ENCODE measurements at places on chromosomes 1 and 21. TPM values are rescaled to one million over a fixed set of nuclear protein-coding genes. Genes with fewer than 3 reads are reported as not detected.
A peak's percentile ranks its signal among the peaks of the same experiment; 100 is the strongest.

TPTE gene
- not detected for total RNA-seq

DNA sequence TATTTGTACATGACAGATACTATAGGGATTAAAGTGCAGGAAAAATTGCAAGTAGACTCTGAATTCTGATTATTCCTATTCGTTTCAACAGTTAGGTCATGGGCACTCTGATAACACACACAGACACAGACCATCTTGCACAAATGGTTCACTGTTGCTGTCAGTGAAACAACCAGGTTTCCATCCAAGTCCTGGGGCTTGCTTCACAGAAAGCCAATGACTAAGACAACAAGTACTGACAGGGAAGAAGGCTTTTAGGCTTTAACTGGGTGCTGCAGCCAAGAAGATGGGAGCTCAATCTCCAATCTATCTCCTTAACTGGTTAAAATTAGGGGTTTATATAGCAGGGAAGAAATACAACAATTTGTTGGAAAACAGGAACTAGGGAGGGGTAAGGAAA is 57.6 kb downstream of the RIMS3 start:
- no peak overlapping the region for H3K4me3 ChIP-seq
- no peak for DNase-seq
- peaks cover 5% of the 10 kb centered on the region for H3K27me3 ChIP-seq
- H3K27ac ChIP-seq, result no peak overlapping the region
- H3K36me3 ChIP-seq, result no peaks in the 10 kb centered on the region

VWA1 gene
- total RNA-seq, result 31.5 TPM

LCE1A gene
- not detected for total RNA-seq

DNA sequence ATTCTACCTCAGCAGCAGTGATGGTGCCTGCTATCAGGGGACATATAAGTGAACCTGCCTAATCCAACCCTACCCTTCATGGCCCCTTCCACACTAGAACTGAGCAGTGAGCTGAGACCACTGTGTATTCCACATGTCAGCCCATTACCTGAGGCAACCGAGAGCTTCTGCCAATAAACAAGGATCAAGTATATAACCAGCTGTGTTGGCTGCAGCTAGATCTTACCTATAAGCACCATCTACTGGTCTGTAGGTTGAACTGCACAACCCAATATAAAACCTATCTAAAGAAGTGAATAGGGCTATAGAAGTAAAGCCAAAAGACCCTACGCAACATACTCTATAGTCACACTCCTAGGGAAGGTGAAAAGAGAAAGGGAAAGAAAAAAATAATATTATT is 376.9 kb downstream of the HHIPL2 start:
- no peaks in the 10 kb centered on the region for H3K4me1 ChIP-seq
- no peak overlapping the region for H3K27ac ChIP-seq
- H3K4me3 ChIP-seq, result no peak overlapping the region
- no peaks in the 10 kb centered on the region for H3K36me3 ChIP-seq
- peak; percentile 66 for DNase-seq
- H3K27me3 ChIP-seq, result no peaks in the 10 kb centered on the region

DNA sequence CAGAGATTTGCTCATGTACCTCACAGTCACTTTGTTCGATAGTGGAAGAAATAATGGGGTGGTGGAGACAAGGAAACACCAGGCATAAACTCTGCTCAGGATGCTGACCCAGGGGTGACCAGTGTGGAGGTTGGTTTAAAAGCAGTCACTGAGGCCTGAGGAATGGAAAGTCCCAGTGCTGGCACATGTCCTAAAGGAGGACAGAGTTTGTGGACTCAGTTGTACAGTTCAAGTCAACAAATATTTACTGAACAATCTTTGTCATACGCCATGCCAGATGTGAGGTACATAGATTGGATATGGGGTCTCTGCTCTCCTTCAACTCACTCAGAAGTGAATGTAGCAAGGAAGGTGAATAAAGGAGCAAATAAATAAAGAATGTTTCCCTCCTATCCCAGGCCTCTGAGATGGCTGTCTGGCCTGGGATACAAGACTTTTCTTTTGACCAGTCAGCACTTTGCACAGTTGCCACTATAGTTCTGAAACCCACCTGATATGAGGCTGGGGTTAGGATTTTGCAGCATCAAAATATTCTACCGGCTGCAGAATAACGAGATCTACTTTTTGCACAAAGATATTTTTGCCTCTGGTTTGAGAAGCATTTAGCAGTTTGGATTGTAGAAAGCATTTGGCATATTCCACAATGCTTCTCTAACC is 7.9 kb upstream of the GFI1 start:
- no peak overlapping the region for H3K4me3 ChIP-seq
- DNase-seq, result no peak
- H3K27ac ChIP-seq, result no peak overlapping the region
- peaks cover 45% of the 10 kb centered on the region for H3K27me3 ChIP-seq

GRCh38 chr1:3069491-3070308 is 697 bp downstream of the PRDM16 start:
- H3K4me3 ChIP-seq, result peak overlapping the region; percentile 82
- peaks cover 49% of the 10 kb centered on the region for H3K4me1 ChIP-seq
- DNase-seq, result peak; percentile 88
- peaks cover 80% of the 10 kb centered on the region for H3K27me3 ChIP-seq
- H3K36me3 ChIP-seq, result no peaks in the 10 kb centered on the region

- H3K36me3 ChIP-seq, result no peaks in the 10 kb centered on the region
- no peaks in the 10 kb centered on the region for H3K4me1 ChIP-seq
These were observed 24.0 kb downstream of the ELAPOR1 start for GRCh38 chr1:109137958-109138357.

GRCh38 chr21:29164323-29164942 is 34.0 kb downstream of the MAP3K7CL start:
- no peak overlapping the region for H3K27ac ChIP-seq
- no peaks in the 10 kb centered on the region for H3K36me3 ChIP-seq
- no peaks in the 10 kb centered on the region for H3K27me3 ChIP-seq
- no peaks in the 10 kb centered on the region for H3K4me1 ChIP-seq
- H3K4me3 ChIP-seq, result no peak overlapping the region

B4GALT2 gene
- total RNA-seq, result 83.3 TPM

SPRR1B gene
- total RNA-seq, result not detected

- H3K4me3 ChIP-seq, result no peak overlapping the region
- H3K27ac ChIP-seq, result no peak overlapping the region
- H3K36me3 ChIP-seq, result peaks cover 4% of the 10 kb centered on the region
- DNase-seq, result peak; percentile 56
- H3K27me3 ChIP-seq, result no peaks in the 10 kb centered on the region
- H3K4me1 ChIP-seq, result peaks cover 24% of the 10 kb centered on the region
These were observed 36.7 kb downstream of the ERI3 start for GRCh38 chr1:44318097-44319088.

ST6GALNAC5 gene
- total RNA-seq, result 4.0 TPM

- H3K27ac ChIP-seq, result no peak overlapping the region
- H3K4me3 ChIP-seq, result no peak overlapping the region
- no peak for DNase-seq
- no peaks in the 10 kb centered on the region for H3K4me1 ChIP-seq
- no peaks in the 10 kb centered on the region for H3K27me3 ChIP-seq
These were observed 30.4 kb upstream of the TMEM61 start for GRCh38 chr1:54950006-54950368.

LCE1D gene
- total RNA-seq, result not detected

GRCh38 chr1:26686795-26687194 is 9.0 kb upstream of the ARID1A start:
- H3K27ac ChIP-seq, result no peak overlapping the region
- no peaks in the 10 kb centered on the region for H3K36me3 ChIP-seq
- no peak overlapping the region for H3K4me3 ChIP-seq
- DNase-seq, result peak; percentile 51
- no peaks in the 10 kb centered on the region for H3K27me3 ChIP-seq
- H3K4me1 ChIP-seq, result peaks cover 9% of the 10 kb centered on the region

- H3K4me1 ChIP-seq, result no peaks in the 10 kb centered on the region
- no peaks in the 10 kb centered on the region for H3K36me3 ChIP-seq
- no peak overlapping the region for H3K4me3 ChIP-seq
- DNase-seq, result no peak
- no peak overlapping the region for H3K27ac ChIP-seq
- H3K27me3 ChIP-seq, result no peaks in the 10 kb centered on the region
These were observed 273.2 kb downstream of the USP25 start for GRCh38 chr21:16002874-16003466.

RORC gene
- not detected for total RNA-seq

ANGPTL7 gene
- not detected for total RNA-seq

- no peak overlapping the region for H3K27ac ChIP-seq
- no peak overlapping the region for H3K4me3 ChIP-seq
- H3K36me3 ChIP-seq, result no peaks in the 10 kb centered on the region
- H3K27me3 ChIP-seq, result no peaks in the 10 kb centered on the region
- no peaks in the 10 kb centered on the region for H3K4me1 ChIP-seq
These were observed 286.2 kb upstream of the POU3F1 start for GRCh38 chr1:38332649-38333310.

DNA sequence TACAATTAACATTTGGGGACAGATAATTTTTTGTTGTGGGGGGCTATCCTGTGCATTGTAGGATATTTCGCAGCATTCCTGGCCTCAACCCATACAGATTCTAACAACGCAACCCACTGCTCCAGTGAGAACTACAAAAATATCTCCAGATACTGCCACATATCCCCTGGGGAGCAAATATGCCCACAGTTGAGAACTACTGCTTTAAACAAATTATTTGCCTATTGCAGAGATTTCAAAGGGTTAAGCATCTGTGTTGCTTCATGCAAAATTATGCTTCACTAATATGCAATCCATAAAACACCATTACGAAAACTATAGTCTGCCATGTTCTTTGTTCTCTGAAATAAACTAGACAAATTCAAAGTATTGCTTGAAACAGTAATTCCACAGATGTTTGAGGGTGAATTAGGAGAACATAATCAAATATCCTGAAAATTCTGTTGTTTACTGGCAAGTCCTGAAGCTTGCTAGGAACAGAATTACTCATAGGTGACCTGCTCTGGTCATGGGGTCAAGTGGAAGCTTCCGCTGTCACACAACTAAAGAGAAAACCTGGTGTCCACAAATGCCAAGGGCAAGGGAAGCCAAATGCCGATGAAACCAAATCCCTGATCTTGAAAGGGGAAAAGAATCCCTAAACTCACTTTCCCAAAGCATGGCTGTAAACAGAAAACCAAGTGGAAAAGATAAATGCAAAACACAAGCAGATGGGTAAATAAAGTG is 149.4 kb downstream of the RERE start:
- peak; percentile 52 for DNase-seq
- peak overlapping the region; percentile 71 for H3K27ac ChIP-seq
- no peaks in the 10 kb centered on the region for H3K27me3 ChIP-seq
- H3K4me1 ChIP-seq, result peaks cover 72% of the 10 kb centered on the region
- H3K36me3 ChIP-seq, result no peaks in the 10 kb centered on the region

DNA sequence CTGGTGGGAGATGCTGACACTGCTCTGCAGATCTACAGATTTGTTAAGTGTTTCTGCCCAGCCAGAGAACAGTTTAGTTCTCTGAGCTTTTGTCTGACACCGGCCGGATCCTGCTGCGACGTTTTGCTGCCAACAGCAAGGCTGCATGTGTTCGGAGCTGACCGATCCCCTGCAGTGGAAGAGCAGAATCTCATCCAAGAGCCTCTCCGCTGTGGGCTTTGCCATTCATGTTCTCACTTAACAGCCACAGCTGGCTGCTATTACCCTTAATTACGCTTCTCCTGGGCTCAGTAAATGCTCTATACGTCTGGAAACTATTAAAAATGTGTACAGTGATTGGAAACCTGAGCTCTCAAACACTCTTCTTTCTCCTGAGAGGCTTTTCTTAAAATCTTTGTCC is 105.3 kb downstream of the BCAR3 start:
- no peaks in the 10 kb centered on the region for H3K36me3 ChIP-seq
- no peak overlapping the region for H3K27ac ChIP-seq
- peaks cover 75% of the 10 kb centered on the region for H3K27me3 ChIP-seq
- no peak for DNase-seq

DNA sequence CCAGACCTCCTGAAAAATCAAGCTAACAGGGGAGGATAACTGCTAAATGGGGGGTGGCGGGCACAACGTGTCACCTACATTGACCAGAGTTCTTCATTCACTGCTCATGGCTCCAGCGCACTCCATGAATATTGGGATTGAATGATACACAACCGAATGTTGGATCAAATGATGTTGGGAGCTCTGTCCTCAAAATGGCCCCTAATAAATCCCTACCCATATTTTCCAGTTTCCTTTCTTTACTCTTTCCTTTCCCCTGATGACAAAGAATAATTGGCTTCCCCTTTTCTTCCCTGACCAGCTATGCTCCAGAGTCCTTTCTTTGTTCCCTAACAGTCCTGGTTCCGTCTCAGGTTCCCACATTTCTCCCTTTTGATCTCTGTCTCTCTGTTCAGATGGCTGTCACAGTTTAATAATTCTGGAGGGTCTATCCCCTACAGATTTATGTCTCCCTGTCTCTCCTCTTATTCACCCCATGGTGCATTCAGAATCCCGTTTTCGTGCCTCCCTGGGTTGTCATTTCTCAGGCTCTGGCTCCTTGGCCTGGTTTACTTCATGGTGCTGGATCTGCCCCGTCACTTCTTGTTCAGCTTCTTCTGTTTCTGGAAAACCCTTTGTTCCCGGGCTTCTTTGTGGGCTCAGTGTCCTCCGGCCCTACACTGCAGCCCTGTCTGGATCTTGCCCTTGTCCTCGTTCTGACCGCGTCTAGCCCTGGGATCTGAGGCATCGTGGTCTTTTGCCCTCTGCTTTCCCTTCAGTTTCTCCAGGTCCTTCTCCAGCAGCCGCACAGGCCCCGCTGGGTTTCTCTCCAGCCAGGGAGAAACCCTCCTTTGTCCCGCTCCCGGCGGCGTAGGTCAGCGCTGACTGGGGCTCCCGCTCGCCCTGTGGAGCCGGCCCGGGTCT is 78.3 kb downstream of the NDUFS5 start:
- peak; percentile 64 for DNase-seq
- peak overlapping the region; percentile 73 for H3K4me3 ChIP-seq
- H3K27ac ChIP-seq, result peak overlapping the region; percentile 91
- no peaks in the 10 kb centered on the region for H3K36me3 ChIP-seq

DNA sequence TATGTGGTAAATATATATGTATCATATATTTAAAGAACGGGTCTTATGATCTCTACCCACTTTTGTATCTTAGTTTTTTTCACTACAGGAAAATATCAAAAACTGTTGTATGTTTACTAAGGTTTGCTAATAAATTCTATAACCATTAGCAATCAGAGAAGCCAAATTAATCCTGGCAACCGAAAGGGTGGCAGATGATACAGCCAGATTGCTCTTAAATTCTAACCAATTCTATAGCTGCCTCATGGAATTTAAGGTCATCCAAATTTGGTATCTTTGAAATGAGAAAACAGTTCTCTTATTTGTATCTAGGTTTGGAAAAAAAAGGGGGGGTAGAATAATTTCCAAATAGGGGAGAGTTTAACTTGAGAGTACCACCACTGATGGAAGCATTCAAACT is 591.2 kb downstream of the SMYD3 start:
- no peaks in the 10 kb centered on the region for H3K36me3 ChIP-seq
- no peaks in the 10 kb centered on the region for H3K27me3 ChIP-seq
- DNase-seq, result no peak

PGLYRP4 gene
- not detected for total RNA-seq

DNA sequence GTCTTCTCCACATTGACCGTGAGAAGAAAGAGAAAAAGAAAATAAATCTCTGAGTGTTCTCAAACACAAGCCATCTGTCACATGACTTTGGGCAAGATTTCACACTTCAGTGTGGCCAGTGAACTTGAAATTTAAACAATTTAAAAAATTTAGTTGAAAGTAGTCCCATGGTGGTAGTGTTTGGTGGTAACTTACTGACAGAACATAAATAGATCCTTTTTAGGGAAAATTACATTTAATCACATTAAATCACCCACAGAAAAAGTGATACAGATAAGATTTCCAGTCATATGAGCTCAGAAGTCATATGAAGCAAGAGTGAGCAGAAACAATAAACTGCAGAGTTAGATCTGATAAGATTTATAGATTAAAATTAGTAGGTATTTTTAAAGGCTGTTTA is 31.9 kb upstream of the SGIP1 start:
- no peaks in the 10 kb centered on the region for H3K27me3 ChIP-seq

SGIP1 gene
- 2.6 TPM for total RNA-seq
